GM13976 (cell line): ENCODE measurements at places on chromosomes 3 and 15.

DNA sequence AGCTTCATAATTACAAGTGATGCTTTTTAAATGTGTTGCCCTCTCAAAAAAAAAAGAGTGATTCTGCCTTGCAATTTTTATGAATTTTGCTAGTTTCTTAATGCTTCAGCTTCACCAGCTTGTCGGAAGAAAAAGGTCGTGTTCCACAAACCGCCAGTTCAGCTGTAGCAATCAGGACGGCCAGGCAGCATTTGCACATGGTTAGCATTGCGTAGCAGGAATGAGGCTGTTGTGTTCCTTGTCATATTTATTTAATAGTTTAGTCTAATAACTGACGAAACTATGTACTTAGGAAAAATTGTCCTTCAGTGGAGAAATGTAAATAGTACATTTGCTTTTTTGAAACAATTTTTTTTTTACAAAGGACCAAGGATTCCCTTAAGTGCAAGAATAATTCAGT, 64.9 kb upstream of the SELENOK start:
- no peak for DNase-seq

DNA sequence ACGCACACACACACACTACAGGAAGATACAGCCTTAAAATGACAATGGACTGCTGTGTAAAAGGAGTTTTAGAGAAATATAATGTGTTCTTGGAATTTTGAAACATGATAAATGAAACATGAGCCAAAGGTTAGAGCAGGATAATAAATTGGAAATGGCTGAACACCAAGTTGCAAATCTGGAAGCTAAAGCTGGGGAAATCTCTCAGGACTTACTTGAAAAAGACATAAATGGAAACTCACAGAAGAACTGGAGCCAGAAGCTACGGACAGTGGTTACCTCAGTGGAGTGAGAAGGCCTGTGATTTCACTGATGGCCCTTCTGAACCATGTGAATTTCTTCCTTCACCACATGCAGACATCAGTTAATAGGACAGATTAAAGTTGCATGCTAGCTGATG, 37.3 kb upstream of the ATP10A start:
- DNase-seq, result no peak

DNA sequence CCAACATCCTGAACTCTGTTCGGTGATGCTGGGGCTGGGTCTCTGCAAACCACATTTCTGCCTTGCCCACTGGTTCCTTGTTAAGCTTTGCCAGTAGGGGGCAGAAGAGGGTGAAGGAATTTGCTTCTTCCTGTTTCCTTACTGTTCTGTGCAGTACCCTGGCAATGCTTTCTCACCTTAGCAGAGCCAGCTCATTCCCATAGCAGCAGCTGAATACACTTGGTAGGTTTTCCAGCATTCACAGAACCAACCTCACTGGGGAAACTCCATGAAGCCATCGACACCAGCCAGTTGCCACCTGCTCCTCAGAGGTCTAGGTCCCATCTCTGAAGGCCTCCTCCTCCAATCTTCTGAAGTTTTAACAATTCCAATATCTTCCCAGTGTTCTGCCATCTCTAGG, 308.4 kb downstream of the PDCD6IP start:
- DNase-seq, result peak; percentile 22

DNA sequence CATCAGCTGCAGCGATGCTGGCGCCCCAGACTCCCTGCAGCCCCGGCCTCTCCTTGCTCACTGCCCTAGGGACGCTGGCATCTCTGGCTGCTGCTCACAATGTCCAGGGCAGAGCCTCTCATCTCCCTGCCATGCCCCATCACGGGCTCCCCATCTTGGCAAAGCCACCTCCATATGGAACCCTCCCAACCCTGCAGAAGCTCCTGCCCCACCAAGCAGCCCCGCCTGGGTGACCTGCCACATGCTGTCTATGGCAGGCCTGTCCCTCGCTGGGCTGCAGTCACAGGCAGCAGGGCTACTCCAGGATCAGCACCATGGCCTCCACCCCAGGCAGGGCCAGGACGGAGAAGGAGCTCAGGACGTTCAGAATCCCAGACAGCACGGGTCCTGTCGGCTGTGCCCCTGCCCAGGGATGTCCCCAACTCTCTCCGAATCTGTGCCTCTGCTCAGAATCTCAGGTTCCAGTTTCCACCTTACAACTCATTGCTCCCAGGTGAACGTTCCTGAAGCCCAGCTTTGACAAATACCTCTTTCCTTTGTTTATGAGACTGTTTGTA, 58.4 kb downstream of the PLXNA1 start:
- no peak for DNase-seq

DNA sequence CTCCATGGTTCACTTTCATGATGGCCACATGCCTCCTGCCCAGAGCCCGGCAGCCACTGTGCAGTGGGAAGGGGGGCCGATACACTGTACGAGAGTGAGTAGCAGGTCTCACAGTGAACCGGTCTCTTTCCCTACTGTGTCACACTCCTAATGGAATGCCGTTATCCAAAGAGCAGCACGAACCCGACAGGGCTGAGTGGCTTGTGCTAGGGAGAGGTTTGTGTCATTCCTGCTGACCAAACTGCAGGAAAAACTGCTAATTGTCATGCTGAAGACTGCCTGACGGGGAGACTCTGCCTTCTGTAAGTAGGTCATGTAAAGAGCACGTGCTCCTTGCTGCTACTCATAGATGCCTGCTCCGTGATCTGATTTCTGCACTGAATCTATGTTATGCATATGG, 105.1 kb downstream of the ARPP21 start:
- DNase-seq, result no peak

GRCh38 chr15:34311563-34311962, 26.0 kb downstream of the SLC12A6 start:
- DNase-seq, result no peak

DNA sequence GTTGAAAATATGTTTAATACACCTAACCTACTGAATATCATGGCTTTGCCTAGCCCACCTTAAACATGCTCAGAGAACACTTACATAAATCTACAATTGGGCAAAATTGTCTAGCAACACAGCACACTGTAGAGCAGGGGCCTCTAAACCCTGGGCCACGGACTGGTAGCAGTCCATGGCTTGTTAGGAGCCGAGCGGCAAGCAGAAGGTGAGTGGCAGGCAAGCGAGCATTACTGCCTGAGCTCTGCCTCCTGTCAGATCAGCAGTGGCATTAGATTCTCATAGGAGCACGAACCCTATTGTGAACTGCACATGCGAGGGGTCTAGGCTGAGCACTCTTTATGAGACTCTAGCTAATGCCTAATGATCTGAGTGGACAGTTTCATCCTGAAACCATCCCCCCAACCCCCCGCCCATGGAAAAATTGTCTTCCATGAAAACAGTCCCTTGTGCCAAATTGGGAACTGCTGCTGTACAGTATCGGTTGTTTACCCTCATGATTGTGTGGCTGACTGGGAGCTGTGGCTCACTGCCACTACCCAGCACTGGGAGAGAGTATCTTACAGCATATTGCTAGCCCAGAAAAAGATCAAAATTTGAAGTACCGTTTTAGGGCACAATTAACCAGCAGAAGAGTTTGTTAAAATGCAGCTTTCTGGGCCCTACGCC, 26.1 kb downstream of the CMSS1 start:
- DNase-seq, result no peak

- no peak for DNase-seq
Measured at GRCh38 chr3:161177991-161178390, 43.1 kb upstream of the NMD3 start.

DNA sequence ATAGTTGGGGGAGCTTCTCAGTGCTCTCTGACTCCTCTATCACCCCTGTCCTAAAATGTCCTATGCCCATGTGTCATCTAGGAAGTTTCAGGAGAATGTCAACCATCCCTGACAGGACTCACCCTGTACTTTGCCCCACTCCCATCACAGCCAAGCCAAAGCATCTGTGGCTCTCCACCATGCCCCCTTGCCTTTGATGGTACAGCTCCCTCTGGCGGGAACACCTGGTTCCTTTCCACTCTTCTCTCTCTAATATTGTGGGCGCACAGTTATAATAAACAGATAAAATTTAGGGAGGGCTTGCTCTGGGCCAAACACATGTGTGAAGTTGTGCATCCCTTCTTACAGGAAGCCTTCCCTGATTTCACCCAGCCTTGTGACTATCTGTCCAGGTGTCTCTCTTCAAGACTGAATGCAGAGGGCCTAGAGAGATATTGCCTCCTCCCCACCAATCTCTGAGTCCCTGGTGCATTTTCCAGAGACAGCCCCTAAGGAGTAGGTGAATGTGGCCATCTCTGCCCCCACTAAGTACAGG, 62.8 kb downstream of the ISG20 start:
- peak; percentile 66 for DNase-seq

DNA sequence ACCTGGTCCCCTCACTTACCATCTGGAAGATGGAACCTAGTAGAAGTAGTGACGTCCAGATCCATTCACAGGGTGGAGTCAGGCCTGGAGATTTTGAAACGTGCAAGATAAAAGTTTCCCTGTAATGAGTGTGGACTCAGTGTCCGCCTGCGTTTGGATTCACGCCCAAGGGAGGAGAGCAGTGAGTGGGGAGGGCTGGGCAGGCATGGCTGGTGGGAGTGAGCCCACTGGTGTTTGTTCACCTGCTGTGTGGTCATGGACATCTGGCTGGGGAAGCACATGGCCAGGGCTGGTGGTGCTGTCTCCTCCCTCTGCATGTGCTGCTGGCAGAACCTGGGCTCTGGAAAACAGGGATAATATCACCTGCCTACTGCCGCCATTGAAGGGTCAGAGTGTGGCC, 37.0 kb downstream of the RLBP1 start:
- DNase-seq, result no peak

DNA sequence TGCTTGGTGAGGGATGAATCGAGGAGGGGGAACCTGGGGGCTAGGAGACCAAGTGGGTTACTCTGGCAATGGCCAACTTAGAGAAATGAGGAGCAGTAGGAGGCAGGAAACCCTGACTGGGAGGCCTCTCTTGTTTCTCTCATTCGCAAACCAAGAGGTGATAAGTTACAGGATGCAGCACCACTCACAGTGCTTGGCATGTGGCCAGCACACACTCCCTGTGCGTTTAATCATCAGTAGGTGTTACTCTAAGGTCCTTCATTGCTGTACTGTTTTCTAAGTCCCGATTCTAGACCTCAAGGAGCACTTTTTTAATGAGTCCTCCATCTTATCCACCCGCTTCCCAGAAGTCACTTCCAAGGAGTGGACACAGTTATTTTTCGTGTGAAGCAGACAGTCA, 314.1 kb upstream of the TRIM42 start:
- no peak for DNase-seq

- DNase-seq, result no peak
Measured at GRCh38 chr3:49799761-49800160, at the start of gene CDHR4. CDHR4 (minus strand) TSS chr3:49799873; CDS start chr3:49799812, 61 bp downstream.

- no peak for DNase-seq
Measured at GRCh38 chr3:130488288-130488687, 28.7 kb upstream of the COL6A6 start.

GRCh38 chr15:95027981-95028380, 796.6 kb downstream of the MCTP2 start:
- no peak for DNase-seq

GRCh38 chr3:23826382-23827064, 20.8 kb downstream of the UBE2E1 start:
- DNase-seq, result no peak

DNA sequence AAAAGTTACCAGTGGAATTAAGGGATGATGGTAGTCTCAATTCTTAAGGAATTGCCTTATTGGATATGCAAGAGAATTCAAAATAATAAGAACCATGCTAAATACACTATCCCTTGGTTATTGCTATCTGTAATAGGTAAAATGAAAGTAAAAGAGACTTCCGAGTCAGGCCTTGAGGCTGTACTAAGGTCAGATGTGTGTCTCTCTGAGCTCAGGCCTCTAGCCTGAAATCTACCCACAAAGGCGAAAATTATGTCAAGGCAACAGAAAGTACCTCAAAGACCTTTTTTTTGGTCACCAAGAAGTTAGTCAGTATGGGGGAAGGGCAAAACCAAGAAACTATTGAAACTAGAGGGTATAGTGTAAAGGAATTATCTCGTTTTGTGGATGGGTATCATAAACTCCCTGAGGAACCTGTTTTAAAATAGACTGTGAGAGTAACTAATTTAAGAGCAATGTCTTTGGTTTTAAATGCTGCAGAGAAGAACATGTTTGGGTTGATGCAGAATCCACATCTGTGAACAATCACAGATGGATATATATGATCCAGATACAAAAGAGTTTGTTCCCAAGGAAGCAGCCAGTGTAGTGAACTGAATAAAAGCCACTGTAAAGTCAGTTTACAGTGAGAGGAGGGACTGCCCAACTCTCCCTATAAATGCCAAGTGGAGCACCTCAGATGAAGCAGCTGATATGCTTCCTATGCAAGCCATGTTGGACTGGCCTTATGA, 382.3 kb upstream of the SEMA6D start:
- DNase-seq, result no peak

DNA sequence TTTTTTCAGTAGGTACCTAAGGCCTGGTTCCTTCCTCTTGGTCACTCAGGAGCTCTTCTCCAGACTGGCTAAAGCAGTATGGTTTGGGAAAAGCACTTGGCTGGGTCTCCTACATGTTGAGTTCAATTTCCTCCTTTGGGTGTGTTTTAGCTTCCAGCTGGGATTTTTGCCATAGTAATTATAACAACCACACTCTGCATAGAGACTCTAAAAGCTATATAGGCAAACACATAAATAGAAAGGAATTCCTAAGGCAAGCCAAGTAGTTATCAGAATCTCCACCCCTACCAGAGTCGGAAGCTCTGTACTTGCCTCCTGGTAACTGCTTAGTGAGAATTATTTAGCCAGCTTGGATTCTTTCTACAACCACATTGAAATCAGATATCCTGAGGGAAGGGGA, 48.6 kb downstream of the FOXL2 start:
- DNase-seq, result no peak

GRCh38 chr3:195119461-195120266, 151.3 kb downstream of the XXYLT1 start:
- DNase-seq, result no peak

- no peak for DNase-seq
Measured at GRCh38 chr3:9193633-9194195, 55.7 kb downstream of the SRGAP3 start.

- DNase-seq, result no peak
Measured at GRCh38 chr3:179181993-179182551, 33.9 kb downstream of the PIK3CA start.

DNA sequence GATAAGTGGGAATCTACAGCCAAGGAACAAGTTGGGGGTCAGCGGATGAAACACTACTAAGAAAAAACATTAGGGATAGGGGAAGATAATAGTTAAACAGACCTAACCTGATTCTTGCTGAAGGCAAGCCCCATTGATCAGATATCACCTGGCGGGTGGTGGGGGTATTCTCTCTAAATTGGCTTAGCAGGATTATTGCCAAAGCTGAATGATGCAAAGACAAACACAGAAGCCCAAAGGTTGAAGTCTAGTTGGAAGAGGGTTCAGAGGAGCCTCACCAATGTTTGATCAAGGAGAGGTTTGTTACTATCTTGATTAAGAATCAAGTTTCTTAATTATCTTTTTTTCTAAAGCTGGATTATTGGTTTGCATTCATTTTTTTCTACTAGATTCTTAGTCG, 371.9 kb upstream of the CNTN4 start:
- no peak for DNase-seq

DNA sequence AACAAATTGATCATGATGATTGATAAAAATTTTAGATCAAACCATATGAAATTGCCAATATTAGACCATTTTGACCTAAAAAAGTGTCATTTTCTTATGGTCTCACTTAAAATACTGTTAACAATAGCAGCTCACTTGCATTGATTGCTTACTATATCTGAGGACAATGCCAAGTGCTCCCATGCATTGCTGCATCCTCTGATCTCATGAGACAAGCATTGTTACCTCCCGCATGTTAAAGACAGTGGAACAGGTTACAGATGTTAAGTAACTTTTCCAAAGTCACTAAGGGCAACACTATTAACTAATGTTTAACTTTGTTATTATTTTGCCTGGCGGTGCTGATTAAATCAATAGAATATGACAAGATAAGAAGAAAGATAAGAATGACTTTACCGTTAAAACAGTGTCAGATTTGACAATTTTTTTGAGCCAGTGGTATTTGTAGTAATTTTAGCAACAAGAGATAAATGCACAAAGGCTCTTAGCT, 69.3 kb downstream of the PPM1L start:
- DNase-seq, result no peak
